Cardiac muscle cell (in vitro differentiated cells and primary cell): ENCODE measurements at places on chromosomes 7 and 10. TPM values are rescaled to one million over a fixed set of nuclear protein-coding genes. Genes with fewer than 3 reads are reported as not detected.

Gene ACBD7
- total RNA-seq = 4.2 and 15.4 TPM in 2 replicates

Gene PRKG1
- 4.5 and 13.3 TPM in 2 replicates for total RNA-seq

Gene BAIAP2L1
- 5.6 and 11.6 TPM in 2 replicates for total RNA-seq

Gene IGFBP1
- 0.18 TPM in 1 of 2 replicates, not detected in the other for total RNA-seq

Gene CALY
- 9.8 and 16.3 TPM in 2 replicates for total RNA-seq
